ENCODE measurements at places on chromosomes 16 and 17.

DNA sequence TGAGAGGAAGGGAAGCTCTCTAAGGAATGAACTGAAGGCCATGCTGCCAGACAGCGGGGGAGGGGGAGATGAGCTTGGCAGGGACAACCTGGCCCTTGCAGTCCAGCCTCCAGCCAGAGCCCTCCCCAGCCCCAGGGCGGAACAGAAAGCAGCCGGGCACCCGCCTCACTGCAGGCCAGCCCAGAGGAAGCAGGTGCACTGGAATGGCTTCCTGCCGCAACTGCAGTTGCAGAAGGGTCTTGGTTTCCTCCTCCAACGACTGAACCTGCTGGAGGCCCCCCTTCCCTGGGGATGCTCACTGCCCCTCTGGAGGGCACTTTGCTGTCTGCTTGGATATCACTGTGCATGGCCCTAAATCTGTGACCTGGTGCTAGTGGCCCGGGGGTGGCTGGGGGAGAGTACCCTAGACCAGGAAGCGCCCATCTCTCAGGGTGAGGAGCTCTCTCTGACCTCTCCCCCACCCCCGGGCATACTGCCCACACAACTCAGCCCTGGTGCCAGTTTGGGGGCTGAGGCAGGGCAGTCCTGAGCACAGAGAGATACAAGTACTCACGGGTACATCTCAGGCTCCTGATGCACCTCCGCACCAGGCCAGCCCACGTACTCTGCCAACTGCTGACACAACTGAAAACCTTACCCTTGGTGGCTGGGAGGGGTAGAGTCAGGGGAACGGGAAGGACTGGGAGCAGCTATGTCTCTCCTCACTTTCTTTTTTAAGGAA lies 41.1 kb downstream of the MYO18A start:
- DNase-seq: peak; percentile 16

GRCh38 chr16:58478427-58478826 lies 21.5 kb upstream of the NDRG4 start:
- no peak for DNase-seq

- DNase-seq: peak; percentile 40
These were observed 40.5 kb upstream of the ATP2A3 start for GRCh38 chr17:4004517-4005295.

DNA sequence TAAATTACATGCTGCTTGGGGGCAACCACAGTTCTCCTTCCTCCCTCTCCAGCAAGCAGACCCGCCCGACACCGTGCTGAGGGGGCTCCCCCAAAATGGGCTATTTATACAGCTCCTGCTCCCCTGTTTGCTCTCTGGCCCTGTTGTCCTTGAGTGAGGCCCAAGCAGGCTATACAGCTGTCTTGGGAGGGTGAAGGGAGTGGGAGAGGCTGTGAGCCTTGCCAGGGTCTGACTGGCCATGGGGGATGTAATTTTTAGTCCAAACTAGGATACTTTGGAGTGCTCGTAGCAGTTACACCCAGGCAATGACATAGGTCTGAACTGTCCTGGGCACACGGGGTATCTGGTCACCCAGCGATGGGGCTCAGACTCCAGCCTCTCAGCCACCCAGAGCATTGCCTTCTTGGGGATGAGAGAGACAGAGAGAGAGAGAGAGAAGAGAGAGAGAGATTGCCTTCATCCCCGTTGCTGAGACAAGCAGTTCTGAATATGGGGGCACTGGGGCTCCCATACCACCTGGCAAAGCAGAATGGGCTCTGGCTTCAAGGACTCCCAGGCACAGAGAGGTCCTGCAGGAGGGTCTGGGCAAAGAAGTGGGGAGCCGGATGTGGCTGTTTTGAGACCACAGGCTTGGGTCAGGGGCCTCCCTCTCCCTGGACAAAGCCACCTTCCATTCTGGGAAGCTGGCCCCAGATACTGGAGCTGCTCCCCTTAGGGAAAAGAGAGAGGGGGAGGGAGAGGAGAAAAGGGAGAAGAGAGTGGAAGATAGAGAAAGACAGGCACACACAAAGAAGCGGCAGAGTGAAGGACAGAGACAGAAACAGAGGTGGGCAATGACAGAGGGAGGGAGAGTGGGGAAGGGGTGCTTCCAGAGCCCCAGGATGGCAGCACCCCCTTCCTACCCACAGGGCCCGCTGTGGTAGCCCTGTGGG lies 10.7 kb upstream of the TMEM92 start:
- DNase-seq: no peak

DNA sequence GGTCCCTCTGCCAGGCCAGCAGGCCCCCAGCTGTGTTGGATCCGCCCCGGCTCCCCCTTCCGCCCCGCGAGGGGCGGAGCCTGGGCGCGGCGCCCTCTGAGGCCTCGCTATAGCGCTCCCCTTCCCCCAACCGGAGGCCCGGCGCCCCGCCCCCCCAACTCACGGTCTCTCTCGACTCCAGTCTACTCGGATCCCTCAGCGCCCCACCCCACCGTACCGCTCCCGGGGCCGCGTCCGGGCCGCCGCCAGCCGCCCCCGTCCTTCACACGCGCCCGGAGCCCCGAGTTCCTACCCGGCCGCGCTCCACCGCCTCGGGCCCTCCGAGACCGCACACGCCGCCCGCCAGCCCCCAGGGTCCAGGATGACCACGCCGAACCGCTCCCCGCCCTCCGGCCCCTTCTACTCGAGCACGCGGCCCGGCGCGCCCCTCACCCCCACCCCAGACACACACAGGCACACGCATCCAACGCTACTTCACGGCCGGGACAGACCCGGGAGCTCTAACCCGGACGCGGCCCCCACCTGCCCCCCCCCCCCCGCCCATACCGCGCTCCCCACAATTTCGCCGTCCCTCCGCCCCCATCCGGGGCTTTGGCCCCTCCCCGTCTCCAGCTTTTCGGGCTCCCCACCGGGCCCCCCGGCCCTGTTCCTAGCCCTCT lies 1.4 kb downstream of the PHF23 start:
- peak; percentile 82 for DNase-seq

- DNase-seq: peak; percentile 46
These were observed 55.3 kb downstream of the SKAP1 start for GRCh38 chr17:48374650-48375230.

DNA sequence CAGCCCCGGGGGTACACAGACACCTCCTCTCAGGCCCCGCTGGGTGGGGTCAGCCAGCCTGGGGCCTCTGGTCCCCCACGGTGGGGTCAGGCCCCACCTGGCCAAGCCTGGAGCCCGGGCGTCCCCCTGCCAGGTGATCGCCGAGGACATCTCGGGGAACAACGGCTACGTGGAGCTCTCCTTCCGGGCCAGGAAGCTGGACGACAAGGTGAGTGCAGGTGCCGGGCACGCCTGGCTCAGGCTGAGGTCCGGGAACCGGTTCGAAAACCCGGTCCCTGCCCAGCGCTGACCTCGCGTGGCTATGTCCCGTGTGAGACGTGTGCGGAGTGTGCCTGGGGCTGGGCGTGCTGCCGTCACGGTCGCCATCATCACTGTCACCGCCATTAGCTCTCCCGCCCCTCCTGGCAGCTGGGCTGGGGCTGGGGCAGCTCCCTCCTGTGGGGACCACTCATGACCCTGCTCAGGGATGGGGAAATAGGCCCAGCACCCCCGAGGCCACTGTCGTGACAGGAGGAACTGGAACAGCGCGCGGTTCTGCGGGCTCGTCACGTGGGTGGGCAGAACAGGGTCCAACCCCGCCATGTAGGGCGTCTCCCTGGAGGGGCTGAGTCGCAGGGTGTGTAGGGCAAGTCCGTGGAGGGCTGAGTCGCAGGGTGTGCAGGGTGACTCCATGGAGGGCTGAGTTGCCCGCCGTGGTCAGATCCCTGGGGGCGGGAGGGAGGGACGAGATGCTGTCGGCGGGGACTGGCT lies 8.5 kb downstream of the CPNE7 start:
- no peak for DNase-seq

DNA sequence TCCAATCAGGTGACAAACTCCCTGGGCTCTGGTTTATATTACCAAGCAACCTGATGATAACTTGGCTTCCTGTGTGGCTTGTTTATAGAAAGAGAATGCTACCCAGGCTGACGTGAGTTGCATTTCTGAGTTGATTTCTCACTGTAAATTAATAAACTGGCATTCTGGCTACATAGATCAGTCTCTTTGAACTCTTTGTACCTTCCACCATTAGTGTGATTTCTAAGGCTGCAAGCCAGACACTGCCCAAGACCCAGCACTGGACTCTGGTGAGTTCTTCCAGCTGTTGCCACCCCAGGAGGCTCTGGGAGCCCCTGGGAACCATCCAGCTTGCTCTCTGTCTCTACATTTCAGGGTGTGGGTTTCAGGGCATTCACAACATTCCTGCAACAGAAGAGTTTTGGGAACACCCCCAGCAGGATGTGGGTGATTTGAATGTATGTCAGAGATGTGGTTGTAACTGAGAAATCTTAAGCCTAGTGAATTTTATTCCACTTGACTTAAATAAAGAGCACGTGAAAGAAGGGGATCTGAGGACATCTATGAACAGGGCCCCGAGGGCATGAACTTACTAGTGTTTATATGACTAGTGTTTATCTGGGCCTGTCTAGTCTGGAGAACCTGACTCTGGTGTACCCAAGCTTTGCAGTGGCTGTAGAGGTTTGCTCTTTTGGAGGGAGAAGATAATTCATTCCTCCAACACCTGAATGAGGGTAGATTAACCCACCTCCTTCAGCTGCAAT lies 30.3 kb upstream of the LRRC37A start:
- DNase-seq: peak; percentile 36

- DNase-seq: no peak
These were observed 166.4 kb downstream of the CYB561 start for GRCh38 chr17:63279498-63280230.

GRCh38 chr17:17890773-17891759 lies 54.3 kb upstream of the SREBF1 start:
- peak; percentile 39 for DNase-seq

Measured in CD4-positive, alpha-beta T cell treated with Interleukin-15 for 4 hours (primary cell).